ENCODE measurements at places on chromosomes 6 and 20.

DNA sequence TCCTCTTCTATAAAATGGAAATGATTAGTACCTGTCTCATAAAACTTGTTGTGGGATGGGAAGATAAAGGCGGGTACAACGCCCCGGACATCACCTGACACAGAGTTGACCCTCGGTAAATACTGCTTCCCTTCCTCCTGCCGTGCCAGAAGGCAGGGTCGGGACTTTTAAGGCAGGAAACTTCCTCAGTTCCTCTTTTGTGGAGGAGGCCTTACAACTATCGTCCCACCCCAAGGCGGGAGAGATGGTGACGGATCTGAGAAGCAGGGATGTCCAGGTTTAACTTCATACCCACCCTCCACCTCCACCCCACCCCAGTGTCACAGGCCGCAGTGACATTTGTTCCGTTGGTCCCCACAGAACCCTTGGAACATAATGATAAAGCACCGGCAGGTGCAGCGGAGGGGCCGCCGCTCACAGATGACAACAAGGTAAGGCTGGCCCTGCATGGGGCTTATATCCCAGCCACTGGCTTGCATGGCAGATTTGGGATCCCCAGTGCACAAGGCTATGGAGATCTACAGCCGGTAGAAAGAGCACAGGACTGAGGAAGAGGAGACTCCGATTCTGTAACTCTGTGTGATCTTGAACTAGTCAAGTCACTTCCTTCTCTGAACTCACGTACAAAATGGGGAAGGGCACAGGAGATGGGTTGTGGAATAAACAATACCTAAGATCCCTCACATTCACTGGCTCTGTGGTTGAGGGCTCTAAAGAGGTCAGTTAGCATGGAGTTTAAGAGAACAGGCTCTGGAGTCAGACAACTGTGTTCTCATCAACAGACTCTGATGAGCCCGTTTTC lies 764 bp downstream of the DNTTIP1 start:
- DNase-seq, result no peak

DNA sequence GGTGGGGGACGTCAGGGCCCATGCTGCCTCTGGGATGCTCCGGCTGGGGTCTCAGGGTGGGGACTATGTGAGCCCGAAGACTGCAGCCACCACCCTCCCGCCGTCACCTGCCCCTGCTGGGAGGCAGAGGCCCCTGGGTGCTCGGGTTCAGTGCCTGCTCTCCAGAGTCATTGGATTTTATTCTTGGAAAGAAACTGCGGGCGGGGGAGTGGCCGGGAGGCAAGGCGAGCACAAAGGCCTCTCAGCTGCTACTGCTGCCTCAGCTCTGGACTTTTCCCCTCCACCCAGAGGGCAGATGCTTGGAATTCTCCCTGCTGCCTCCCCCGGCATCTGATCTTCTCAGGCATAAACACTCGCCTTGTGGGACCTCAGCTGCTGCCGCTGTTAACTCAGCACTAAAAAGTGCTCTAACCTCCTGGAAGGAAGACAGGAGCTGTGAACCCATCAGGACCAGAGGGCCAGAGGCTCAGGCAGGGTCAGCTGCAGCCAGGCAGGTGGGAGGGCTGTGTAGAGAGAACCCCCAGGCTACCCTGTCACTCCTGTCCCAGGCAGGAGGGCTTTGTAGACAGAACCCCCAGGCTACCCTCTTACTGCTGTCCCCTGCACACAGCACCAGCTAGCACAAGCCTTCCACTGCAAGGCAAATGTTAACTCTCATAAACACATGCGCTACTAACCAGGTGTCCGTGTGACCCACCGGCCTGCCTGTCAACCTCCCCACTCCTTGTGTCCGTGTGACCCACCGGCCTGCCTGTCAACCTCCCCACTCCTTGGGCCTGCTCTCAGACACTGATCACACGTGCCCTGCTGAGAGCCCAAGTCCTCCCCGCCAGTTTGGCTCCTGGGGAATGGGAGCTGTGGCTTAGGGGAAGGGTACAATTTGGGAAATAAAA lies 9.4 kb upstream of the FRMD1 start:
- peak; percentile 32 for DNase-seq

DNA sequence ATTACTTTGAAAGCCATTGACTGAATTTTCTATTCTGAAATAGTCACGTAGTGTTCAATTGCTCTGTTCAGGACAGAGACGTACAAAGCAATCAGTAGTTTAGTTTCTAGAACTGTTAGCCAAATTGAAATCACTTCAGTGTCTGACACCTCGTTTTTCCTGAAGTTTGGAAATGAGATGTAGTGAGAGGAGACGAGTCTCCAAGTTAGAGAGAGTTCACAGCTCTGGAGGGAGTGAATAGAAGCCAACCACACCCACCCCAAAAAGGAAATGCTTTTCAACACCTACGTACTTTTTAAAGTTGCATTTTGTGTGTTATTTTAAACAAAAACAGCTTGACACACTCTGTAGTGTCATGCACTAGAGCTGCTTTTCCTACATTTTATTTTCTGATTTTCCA lies 296.0 kb downstream of the ADGRG6 start:
- no peak for DNase-seq

GRCh38 chr20:22403632-22404361 lies 180.6 kb downstream of the FOXA2 start:
- DNase-seq, result no peak

All from non-pigmented ciliary epithelial cell (primary cell).